ENCODE measurements at places on chromosomes 1 and 21. TPM values are rescaled to one million over a fixed set of nuclear protein-coding genes. Genes with fewer than 3 reads are reported as not detected.

Gene OR2AK2
- not detected for total RNA-seq

Gene TSPAN2
- total RNA-seq, result not detected

Gene C1orf35
- total RNA-seq, result 14.9 TPM

Gene MAP3K6
- total RNA-seq, result 10.5 TPM

Gene RASSF5
- total RNA-seq, result 4.1 TPM

Gene NHLH2
- total RNA-seq, result 13.3 TPM

Gene AMY1B
- not detected for total RNA-seq

Gene GABRD
- 0.21 TPM for total RNA-seq

Gene CDCA8
- total RNA-seq, result 2.6 TPM

Gene TSACC
- 2.4 TPM for total RNA-seq

Gene NBPF3
- 10.7 TPM for total RNA-seq

Gene CYP2J2
- total RNA-seq, result 2.9 TPM

Gene EDARADD
- 3.4 TPM for total RNA-seq

Gene CTH
- total RNA-seq, result 14.3 TPM

Gene MYBPH
- total RNA-seq, result not detected

Gene PCSK9
- total RNA-seq, result 2.1 TPM

Gene HSD11B1
- total RNA-seq, result not detected

Gene AKT3
- 7.7 TPM for total RNA-seq

Gene KIF21B
- total RNA-seq, result 68.9 TPM

Gene ATP1A4
- not detected for total RNA-seq

Gene PRKAA2
- total RNA-seq, result 11.6 TPM

Gene PLA2G2F
- total RNA-seq, result 1.7 TPM

Gene APH1A
- 73.0 TPM for total RNA-seq

Gene TPTE
- total RNA-seq, result not detected

Gene RABGAP1L
- 43.3 TPM for total RNA-seq

Gene ZZZ3
- total RNA-seq, result 63.3 TPM

Gene BRDT
- total RNA-seq, result 0.50 TPM

Gene OLFM3
- 1.5 TPM for total RNA-seq

Gene LRRC39
- 2.3 TPM for total RNA-seq

Gene ACKR1
- not detected for total RNA-seq

Gene GPN2
- total RNA-seq, result 20.0 TPM

Gene GSTM2
- total RNA-seq, result 109 TPM

Gene CD1B
- total RNA-seq, result not detected

Gene VWA5B1
- 0.21 TPM for total RNA-seq

Gene ST6GALNAC3
- 3.3 TPM for total RNA-seq

Gene DESI2
- 38.2 TPM for total RNA-seq

Gene FCRL6
- not detected for total RNA-seq

Gene A3GALT2
- total RNA-seq, result not detected

Gene GCSAML
- total RNA-seq, result not detected

Gene WNT3A
- 0.06 TPM for total RNA-seq

Gene ANKRD65
- total RNA-seq, result 0.57 TPM

Gene KCNAB2
- total RNA-seq, result 11.0 TPM

Gene CAMTA1
- 78.9 TPM for total RNA-seq

Gene MTF1
- total RNA-seq, result 6.6 TPM

Measured in motor neuron (in vitro differentiated cells).